ENCODE measurements at places on chromosomes 11 and 22. TPM values are rescaled to one million over a fixed set of nuclear protein-coding genes. Genes with fewer than 3 reads are reported as not detected.

TMX2 gene
- 57.3 TPM for total RNA-seq

XKR3 gene
- total RNA-seq = not detected

DDIAS gene
- total RNA-seq = 4.1 TPM

ASPHD2 gene
- total RNA-seq = 6.7 TPM

GRCh38 chr11:71971680-71972079, 27.0 kb upstream of the IL18BP start:
- DNase-seq = no peak

GRCh38 chr22:30000566-30000965, 79.7 kb upstream of the HORMAD2 start:
- no peak for DNase-seq

- peak; percentile 63 for DNase-seq
Observed at GRCh38 chr11:61294717-61295595, at the start of gene VWCE. Gene VWCE (minus strand): TSS chr11:61295316. CDS start chr11:61295037, 279 bp downstream.

- no peak for DNase-seq
Observed at GRCh38 chr11:64001484-64002420, 15.5 kb downstream of the OTUB1 start.

- DNase-seq = no peak
Observed at GRCh38 chr22:30647536-30647935, 12.0 kb downstream of the SLC35E4 start.

DNA sequence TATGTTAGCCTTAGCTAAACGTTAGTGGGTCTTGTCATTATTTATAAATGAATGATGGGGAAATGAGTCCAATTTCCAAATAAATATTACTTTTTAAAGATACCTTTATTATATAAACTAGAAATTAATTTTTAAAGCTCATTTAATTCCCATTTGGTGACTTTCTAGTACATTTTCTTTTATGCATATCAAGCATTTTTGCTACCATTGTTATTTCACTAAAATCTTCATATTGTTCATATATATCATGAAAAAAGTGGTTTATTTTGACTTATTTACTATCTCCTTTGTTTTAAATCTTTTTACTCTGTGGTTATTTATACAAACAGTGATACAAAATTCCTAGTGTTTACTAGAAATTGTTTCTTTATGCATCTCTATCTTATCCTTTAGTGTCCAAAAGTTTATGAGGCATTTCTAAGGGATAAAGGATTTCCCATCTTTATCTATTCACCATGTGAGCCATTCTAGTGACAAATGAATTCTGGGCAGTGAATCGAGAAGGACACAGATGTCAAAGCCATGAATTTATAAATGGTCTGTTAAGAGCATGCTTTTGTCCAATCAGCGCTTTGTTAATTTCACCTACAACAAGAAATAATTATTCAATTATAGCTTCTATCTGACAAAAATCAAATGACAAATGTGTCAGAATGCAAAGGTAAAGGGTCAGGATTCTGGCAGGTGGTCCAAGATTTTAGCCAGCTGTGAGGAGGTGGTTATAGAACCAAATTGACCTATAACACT, 70.6 kb downstream of the PRMT3 start:
- DNase-seq = no peak

- DNase-seq = no peak
Observed at GRCh38 chr22:20025401-20026203, 4.7 kb downstream of the TANGO2 start.

DNA sequence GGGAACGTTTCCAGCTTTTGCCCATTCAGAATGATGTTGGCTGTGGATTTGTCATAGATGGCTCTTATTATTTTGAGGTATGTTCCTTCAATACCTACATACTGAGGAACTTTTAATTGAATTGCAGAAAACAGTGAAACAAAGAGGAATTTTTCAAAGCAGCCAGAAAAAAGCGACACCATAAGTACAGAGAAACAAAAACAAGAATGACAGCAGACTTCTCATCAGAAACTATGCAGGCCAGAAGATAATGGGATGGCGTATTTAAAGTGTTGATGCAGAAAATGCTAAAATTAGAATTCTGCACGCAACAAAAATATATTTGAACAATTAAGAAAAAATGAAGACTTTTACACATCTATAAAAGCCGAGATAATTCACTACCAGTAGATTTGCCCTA, 95.4 kb upstream of the TIMP3 start:
- DNase-seq = no peak

GRCh38 chr22:37256075-37256726, 12.1 kb upstream of the RAC2 start:
- no peak for DNase-seq

Measured in cerebellum (tissue), 4 donors.